ENCODE measurements at places on chromosomes 13 and 19. TPM values are rescaled to one million over a fixed set of nuclear protein-coding genes. Genes with fewer than 3 reads are reported as not detected.

DNA sequence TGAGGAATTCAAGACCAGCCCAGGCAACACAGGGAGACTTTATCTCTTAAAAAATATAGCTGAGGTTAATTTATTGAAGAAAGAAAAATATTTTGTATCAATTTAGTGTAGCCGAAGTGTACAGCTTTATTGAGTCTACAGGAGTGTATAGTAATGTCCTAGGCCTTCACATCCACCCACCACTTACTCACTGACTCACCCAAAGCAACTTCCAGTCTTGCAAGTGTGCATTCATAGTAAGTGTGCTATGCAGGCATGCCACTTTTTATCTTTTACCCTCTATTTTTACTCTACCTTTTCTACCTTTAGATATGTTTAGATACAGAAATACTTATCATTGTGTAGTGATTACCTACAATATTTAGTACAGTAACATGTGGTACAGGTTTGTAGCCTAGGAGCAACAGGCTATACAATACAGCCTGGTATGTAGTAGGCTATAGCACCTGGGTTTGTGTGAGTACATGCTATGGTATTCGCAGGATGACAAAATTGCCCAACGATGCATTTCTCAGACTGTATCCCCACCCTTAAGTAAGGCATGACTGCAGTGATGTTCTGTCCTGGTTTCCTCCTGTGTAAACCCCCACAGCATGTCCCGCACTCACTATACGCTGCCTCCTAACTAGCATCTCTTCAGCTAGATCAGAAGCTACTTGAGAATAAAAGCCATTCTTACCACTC lies 15.3 kb upstream of the ATP12A start:
- peak; percentile 49 for DNase-seq

DPF1 gene
- not detected for total RNA-seq

DNA sequence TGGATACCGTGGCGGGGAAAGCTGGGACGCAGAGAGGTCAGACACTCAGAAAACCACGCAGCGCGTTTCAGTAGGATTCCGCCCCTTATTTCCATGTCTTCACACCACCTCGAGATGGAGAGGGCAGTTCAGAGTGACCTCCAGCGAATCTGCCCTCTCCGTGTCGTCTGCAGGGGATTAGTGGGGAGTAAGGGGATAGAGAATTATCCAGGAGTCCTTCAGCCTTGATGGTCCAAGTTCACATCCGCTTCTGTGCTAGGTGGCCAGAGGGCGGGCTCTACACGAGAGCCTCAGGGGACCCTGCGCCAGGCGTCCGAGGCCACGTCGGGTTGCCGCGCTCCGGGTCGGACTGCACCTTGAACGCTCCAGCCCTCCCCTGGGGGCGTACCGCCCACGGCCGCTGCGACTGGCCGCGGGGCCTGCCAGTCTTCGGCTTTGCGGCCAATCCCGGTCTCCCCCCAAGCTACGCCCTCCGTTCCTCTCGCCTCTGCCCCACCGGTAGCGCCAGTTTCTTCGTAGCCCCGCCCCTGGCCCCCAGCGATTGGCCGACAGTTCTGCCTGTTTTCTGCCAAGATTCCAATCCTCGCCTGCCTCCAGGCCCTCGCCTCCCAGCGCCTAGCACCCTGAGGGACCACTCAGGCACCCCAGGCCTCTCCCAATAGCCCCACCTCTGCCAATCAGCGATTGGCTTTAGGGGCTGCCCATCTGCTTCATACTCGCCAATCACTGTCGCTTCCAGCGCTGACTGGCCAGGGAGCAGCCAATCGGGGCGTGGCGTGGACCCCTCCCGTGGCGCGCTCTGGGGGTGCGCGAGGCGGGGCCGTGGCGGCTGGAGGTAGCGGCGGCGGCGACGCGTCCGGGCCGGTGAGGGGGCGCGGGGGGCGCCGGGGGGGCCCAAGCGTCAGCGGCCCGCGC lies at the start of gene SLC25A42:
TSS of gene SLC25A42 (plus strand) at position 812 of the 915 bp plus-strand sequence. CDS start 32,131 bp downstream, outside the sequence.
- peak; percentile 98 for DNase-seq

DNA sequence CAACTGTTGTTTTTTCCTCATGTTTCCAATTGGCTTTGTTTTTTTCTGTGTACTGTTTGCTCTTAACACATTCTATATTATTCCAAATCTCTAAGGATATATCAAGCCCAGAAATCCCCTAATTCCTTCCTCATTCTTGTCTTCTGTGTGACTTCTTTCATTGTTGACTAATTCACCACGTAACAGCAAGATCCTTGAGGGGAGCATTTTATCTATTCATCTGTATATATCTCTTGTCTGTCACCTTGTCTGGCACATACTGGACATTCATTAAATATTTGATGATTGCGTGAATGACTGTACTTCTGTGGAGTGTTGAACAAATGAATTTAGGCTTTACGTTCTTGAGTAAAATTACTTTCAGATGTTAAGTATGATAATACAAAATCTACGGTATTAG lies 44.8 kb upstream of the OLFM4 start:
- peak; percentile 3 for DNase-seq

DNA sequence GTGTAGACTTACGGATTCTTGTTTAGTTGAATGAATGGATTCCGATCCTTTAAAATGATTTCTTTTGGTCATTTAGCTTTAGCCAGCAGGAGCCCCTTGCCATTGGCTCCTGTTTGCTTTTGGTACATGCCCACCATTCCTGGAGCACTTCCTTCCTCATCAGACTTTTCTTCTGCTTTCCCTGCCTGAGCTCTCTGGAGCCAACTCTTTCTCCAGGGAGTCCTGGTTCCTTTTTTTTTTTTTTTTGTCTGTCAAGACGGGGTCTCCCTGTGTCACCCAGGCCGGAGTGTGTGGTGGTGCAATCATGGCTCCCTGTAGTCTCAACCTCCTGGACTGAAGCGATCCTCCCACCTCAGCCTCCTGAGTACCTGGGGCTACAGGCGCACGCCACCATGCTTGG lies 37.8 kb downstream of the SMARCA4 start:
- DNase-seq = no peak

DNA sequence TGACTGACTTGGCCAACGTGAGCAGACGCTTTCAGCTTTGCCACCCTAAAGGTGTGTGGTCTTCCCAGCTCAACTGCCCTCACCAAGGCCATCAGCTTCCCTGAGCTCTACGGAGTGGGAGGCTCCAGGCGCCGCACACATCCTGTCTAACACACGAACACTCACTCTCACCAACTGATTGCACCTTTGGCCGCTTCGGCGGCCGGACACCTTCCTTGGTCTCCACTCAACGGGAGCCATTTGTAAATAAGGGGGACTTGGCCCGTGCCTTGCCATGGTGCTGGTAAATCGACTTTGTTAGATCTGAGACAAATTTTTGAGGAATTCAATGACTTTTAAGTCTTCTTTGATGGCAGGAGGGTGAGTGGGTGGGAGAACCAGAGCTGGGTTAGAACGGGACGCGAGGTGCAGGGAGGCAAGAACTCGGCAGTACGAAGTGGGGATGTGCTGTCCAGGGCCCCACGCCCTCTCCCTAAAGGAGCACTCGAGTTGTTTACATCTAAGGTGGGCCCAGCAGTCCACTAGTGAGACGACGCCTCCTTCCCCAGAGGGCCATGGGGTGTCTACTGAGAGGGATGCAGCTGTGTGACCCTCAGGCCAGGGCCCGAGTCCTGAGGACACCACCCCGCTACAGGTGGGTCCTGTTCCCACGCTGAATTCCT lies 4.4 kb downstream of the C13orf46 start:
- no peak for DNase-seq

GRCh38 chr13:74246487-74246886 lies 112.3 kb upstream of the KLF12 start:
- no peak for DNase-seq

ZNF575 gene
- total RNA-seq = 0.25 TPM

- DNase-seq = no peak
Observed at GRCh38 chr13:57969951-57970350, 338.4 kb downstream of the PCDH17 start.

DNA sequence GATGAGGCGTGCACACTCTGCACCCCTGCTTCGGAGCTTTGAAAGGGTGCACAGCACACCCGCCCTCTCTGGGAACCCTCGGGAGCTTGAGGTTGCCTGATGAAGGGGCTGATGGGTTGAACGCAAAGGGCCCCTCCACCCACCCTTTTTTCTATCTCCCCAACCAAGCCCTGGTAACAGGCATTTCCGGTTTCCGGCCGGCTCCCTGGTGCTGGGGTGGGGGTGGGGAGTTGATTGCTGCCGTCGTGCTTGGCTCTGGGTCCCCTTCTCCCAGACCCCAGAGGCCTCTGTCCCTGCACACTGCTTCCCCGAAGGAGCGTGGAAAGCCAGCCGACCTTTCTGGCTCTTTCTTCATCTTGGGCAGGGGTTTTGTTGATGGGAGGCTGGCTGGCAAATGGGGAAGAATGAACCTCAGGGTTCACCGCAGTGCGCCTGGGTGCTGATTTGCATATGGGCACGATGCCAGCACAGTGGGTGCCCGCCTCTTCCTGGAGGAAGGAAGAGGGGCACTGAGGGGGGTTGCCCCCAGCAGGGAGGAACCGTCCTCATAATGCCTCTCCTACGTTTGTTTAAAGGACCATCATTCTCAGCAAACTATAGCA lies 29.1 kb downstream of the VAV1 start:
- no peak for DNase-seq

DNA sequence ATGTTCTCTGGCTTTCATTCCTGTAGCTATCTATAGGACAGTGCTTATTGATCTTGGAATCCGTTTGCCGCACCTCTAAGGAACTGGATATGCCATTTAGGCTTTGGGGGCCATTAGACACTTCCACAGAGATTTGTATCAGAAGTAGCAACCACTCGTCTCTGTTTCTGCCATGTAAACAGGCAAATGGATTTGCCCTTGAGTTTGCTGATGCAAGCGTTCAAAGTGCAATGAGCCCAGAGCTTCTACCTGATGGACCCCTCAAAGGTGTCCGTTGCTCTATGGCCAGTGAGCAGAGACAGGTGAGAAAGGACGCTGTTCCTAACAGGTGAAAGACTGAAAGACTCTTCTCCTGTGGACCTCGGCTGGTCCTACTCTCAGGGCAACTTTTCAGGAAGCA lies 302.9 kb downstream of the ZNF536 start:
- no peak for DNase-seq

CLEC4M gene
- total RNA-seq = not detected

KIR3DL1 gene
- total RNA-seq = not detected

GRCh38 chr19:33199441-33200265 lies 5.5 kb downstream of the LRP3 start:
- no peak for DNase-seq

- DNase-seq = peak; percentile 0
Observed at GRCh38 chr13:65133094-65133493, 2097.0 kb downstream of the PCDH9 start.

- DNase-seq = no peak
Observed at GRCh38 chr13:76266561-76266960, 619.6 kb downstream of the KCTD12 start.

ZNF610 gene
- 2.3 TPM for total RNA-seq

- no peak for DNase-seq
Observed at GRCh38 chr19:51783372-51783771, 11.6 kb upstream of the FPR3 start.

NBEA gene
- total RNA-seq = 31.2 TPM

TIMM50 gene
- total RNA-seq = 71.4 TPM

GRCh38 chr19:4712771-4713170 lies 10.9 kb downstream of the DPP9 start:
- DNase-seq = no peak

- peak; percentile 63 for DNase-seq
Observed at GRCh38 chr13:28584873-28585381, 74.0 kb upstream of the POMP start.

NUCB1 gene
- total RNA-seq = 100 TPM

ZNF222 gene
- total RNA-seq = 5.9 TPM

DNA sequence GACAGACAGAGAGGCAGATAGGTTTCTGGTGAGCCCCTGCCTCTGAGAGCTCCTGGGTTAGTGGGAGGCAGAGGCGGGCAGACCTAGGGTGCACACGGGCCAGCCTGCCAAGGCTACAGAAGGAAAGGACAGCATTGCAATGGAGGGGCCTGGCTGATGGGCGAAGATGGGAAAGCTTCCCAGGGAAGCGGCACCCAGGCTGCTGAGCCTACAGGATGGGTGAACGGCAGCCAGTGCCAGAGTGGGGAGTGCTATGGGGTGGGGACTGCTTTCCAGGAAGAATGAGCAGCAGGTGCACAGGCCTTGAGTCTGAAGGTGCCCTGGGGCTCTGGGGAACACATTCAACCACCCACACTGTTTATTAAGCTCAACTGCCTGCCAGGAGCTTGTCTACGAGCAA lies 702 bp upstream of the MAG start:
- no peak for DNase-seq

KCTD4 gene
- 8.5 TPM for total RNA-seq

DNA sequence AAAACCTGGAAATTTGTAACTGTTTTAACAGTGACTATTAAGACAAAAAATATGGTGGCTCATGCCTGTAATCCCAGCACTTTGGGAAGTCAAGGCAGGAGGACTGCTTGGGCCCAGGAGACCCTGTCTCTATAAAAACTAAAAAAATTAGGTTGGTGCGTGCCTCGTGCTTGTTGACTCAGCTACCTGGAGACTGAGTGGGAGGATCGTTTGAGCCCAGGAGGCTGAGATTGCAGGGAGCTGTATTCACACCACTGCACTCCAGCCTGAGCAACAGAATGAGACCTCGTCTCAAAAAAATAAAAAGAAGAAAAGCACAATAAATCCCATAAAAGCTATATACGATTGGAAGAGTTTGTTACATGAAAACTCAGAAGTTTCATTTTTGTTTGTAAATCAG lies 23.7 kb downstream of the KLF5 start:
- peak; percentile 71 for DNase-seq

DNA sequence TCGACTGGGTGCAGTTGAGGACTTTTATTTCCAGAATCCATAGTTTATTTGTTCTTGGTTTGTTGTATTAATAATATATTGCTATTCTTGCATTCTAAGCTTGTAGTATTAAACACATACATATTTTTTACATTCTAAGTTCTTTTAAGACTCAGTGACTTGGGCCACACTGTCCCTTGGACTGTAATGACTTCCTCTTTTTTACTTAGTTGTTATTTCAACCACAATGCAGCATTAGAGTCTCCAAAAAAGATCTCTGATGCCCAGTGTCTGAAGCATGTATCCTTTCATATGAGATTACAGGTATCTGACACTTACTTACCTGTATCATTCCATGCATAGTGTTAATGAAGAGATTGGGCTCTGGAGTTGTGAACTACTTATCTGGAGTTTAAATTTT lies 864.9 kb upstream of the PCDH20 start:
- DNase-seq = no peak

DNA sequence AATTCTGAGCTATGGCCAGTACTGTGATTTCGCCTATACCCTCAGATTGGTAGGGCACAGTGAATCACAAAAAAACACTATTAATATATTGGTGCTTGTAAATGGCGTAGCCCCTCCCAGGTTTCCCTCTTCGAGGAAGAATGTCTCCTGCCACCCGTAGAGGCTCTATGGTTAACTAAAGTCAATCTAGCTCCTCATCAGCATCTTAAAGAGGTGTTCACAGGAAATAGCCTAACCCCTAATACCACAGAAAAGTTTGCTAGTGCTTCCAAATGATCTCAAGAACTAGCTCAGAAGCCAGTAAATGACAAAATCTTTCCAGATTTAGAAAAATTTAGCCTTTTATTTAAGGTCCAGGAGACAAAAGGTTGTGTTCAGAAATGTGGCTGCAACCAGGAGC lies 56.3 kb upstream of the DCT start:
- DNase-seq = no peak
